HFFc6 (cell line): ENCODE measurements at places on chromosomes 3 and 15. TPM values are rescaled to one million over a fixed set of nuclear protein-coding genes. Genes with fewer than 3 reads are reported as not detected.

CTXN2 gene
- not detected in 2 replicates for total RNA-seq

DNA sequence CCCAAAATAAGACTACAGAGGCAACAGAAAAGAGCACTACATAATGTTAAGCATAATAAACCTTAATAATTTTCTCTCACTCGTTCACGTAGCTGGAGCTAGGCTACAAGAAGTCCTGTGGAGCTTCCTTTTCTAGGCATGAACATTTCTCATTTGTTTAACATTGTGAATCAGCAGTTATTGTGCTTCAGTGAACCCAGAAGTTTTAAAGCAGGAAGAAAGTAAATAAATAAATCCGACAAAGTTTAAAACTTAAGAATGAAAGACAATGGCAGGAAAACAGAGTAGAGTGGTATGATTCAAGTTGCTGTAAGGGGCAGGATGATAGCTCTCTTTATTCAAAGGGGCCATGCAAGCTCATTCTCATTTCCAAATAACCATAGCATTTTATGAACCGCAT lies 191.8 kb downstream of the LSAMP start:
- no peak for DNase-seq

GRCh38 chr3:185976100-185976499 lies 38.3 kb upstream of the TRA2B start:
- DNase-seq = no peak

GRCh38 chr3:31903686-31904431 lies 77.2 kb downstream of the OSBPL10 start:
- no peak for DNase-seq

HGD gene
- total RNA-seq = 0.14 to 0.22 TPM in 2 of 3 replicates, not detected in the other

DNA sequence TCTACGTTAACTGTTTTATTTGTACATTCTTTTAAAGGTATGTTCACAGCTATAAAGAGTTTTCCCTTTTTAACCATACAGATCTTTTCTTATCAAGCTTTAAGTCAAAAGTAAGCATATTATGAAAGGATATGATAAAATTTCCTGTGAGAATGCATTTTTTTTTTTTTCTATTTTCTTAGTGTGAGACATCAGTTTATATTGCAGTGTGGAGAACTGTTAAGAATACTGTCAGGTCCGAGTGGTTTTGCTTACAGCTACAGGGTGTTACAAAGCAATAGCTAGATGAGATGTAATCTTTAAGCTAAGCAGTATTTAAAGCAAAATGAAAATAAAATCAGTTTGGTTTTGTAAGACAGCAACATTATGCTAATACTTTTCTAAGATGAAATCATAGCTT lies 133.2 kb downstream of the SLC25A26 start:
- DNase-seq = no peak

GRCh38 chr3:168707900-168708299 lies 612.2 kb upstream of the GOLIM4 start:
- no peak for DNase-seq

DNA sequence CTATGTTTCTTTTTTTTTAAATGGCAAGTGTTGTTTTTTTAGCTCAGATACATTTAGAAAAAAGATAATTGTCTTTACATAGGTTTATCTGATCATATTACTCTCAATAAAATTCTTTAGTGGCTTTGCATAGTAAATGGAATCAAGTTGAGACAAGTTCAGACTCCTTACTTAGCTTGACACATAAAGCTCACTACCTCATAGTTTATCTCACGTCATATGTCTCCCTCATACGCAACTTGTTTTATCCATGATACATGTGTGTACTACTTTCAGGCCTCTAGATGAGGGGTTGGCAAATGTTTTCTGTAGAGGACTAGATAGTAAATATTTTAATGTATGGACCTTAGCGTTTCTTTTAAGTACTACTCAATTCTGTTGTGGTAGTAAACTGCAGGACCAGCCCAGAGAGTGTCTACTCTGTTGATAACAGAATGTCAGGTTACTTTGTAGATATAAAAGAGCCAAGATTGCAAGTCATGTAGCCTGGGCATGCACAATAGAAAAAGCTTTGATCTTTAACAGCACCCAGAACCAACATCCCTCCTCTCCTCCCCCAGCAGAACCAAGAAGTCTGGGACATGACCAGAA lies 28.2 kb upstream of the MGA start:
- DNase-seq = no peak

GRCh38 chr3:124532071-124532470 lies 198.2 kb upstream of the UMPS start:
- no peak for DNase-seq

GRCh38 chr15:80866936-80867335 lies 87.8 kb downstream of the CEMIP start:
- DNase-seq = no peak

- DNase-seq = no peak
Observed at GRCh38 chr3:9107738-9108137, 141.7 kb downstream of the SRGAP3 start.

- DNase-seq = no peak
Observed at GRCh38 chr15:48355377-48355776, 24.1 kb downstream of the DUT start.

DNA sequence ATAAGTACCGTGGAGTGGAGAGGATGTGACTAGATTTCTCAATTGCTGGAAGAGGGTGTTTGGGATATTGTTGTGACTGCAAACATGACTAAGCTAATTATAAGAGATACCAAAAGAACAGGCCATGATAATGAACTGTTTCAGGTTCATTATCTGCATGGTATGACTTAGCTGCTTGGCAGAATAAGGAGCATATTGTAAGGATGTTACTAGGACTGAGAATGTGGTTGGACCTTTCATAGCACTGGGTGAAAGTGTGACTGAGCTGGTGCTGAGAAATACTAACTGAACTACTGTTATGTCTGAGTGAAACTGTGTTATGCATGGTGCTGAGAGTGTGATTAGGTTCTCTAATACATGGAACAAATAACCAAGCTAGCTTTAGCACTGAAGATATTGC lies 11.0 kb downstream of the SCN10A start:
- DNase-seq = no peak

DNA sequence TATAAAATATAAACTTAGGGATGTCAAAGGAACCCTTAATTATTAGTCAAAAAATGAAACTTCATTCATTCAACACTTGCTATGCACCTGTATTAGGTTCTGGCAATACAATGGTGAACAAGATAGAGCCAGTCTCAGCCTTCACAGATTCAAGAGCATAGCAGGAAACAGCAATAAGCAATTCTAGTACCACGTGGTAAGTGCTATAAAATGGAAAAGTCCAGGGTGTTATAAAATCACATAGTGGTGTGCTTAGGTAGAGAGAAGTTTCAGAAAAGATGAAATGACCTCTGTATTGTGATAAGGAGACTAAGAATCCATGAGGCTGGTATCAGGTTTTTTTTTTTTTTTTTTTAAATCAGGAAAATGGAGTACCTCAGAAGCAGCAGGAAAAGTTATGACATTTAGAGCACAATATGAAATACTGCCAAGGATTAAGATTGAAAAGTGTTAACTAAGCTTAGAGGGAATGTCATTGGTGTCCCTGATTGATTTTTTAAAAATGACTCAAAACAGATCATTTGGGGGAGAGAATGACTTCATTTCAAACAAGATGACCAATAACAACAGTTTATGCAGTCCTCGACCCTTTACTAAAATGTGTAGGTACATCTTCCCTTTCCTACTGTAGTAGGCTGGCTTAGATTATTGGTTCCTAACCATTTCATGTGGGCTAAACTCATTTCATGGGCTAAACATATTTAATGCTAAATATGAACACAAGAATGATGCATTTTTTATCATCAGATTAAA lies 5.0 kb downstream of the TOMM70 start:
- no peak for DNase-seq

GRCh38 chr3:130821806-130822205 lies 72.1 kb upstream of the ATP2C1 start:
- DNase-seq = no peak

AP4E1 gene
- 14.2 to 15.6 TPM (median 15.1 TPM) in 3 replicates for total RNA-seq
